Small intestine (tissue), 16 donors: ENCODE measurements at places on chromosomes 3 and 15. TPM values are rescaled to one million over a fixed set of nuclear protein-coding genes. Genes with fewer than 3 reads are reported as not detected.
A peak's percentile ranks its signal among the peaks of the same experiment; 100 is the strongest.

GPR156 gene
- 0.24 TPM for polyA plus RNA-seq

GRCh38 chr3:148190441-148190990 is 507.2 kb upstream of the AGTR1 start:
- no peak overlapping the region for H3K27ac ChIP-seq
- DNase-seq = no peak
- no peaks in the 10 kb centered on the region for H3K36me3 ChIP-seq
- H3K4me1 ChIP-seq = no peaks in the 10 kb centered on the region
- no peaks in the 10 kb centered on the region for H3K27me3 ChIP-seq

DNA sequence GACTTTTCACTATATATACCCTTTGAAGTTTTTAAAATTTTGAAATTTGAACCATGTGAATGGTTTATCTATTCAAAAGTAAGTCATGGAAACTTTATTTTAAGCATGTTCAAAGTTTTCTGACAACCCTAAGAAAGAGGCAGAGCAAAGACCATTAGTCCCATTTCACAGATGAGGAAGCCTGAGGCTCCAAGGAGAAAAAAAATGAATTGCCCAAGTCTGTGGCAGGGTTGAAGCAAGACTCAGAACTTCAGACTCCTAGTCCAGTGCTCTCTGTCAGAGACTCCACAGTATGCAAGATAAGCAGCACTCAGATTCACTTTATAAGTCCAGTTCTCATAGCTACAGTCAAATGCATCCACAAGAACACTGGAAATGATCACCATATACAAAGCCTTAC is 4.5 kb downstream of the RAB43 start:
- no peak overlapping the region for H3K4me3 ChIP-seq
- no peaks in the 10 kb centered on the region for H3K36me3 ChIP-seq
- DNase-seq = no peak

DNA sequence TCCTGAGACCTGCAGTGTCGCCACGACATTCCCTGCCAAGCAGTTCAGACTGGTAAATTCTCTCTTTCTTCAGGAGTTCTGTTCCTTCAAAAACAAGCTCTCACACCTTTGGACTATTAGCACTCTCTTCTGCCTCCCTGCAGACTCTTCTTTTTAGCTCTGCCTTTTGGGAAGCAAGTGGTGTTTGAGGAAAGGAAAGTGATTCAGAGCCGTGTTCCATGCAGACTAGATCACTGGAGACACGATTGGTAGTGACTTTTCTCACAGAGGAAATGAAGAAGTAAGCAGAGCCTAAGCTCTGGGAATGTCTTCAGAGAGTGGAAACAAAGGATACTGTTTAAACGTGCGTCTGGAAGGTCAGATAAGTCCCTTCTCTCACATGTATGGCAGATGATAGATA is 270.6 kb upstream of the TPRG1 start:
- DNase-seq = no peak
- no peaks in the 10 kb centered on the region for H3K36me3 ChIP-seq
- no peaks in the 10 kb centered on the region for H3K4me1 ChIP-seq
- no peak overlapping the region for H3K27ac ChIP-seq

DNA sequence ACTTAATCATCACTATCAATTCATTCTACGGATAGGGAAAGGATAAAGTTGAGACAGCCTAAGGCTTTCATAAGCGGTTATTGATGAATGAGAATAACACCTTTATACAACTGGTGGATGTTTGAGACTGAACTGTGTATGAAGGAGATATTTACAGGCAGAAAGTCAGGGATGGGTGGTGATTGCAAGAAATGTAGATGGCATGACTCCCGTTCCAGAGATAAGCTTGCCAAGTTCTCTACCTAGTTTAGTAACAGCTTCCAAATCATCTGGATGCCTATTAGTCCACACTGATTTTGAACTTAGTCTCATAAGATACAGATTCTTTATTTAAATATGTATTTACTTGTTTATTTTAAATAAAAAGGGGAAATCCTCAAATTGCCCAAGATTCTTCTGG is 358.8 kb downstream of the GAP43 start:
- no peaks in the 10 kb centered on the region for H3K27me3 ChIP-seq
- H3K27ac ChIP-seq = no peak overlapping the region
- H3K36me3 ChIP-seq = no peaks in the 10 kb centered on the region
- DNase-seq = no peak
- no peak overlapping the region for H3K4me3 ChIP-seq

DNA sequence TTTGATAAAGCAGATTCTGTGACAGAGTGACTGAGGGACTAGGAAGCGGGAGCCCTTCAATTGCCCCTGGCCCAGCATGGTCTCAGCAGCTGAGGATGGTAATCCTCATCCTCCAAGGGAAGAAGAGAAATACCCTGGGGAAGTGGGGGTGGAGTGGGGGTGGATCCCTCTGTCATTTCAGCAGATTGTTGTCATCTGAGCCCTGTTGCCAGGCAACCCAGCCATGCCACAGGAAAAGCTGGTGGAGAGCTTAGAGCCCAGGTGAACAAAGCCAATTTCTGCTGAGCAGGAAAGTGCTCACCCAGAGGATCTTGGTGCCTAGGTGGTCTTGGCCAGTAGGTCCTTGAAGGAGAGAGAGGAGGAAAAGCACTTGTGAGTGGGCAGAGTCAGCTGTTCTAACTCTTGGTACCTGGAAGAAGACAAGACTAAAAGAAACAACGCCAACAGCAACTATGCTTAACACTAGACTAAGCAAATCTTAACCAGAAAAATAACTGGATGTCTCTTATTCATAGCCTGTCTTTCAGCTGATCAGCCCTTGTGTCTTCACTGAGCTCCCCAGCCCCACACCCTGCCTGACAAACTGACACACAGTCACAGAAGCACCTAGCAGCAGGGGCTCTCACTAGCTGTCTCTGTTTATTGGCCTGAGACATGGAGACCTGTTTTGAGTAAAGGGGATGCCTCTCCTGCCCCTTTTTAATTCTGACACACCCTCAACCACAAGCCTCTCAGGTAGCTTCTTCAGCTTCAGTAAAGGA is 40.1 kb upstream of the DCLK3 start:
- H3K27me3 ChIP-seq = peaks cover 3% of the 10 kb centered on the region
- no peak overlapping the region for H3K27ac ChIP-seq
- H3K4me3 ChIP-seq = no peak overlapping the region
- no peaks in the 10 kb centered on the region for H3K4me1 ChIP-seq

DNA sequence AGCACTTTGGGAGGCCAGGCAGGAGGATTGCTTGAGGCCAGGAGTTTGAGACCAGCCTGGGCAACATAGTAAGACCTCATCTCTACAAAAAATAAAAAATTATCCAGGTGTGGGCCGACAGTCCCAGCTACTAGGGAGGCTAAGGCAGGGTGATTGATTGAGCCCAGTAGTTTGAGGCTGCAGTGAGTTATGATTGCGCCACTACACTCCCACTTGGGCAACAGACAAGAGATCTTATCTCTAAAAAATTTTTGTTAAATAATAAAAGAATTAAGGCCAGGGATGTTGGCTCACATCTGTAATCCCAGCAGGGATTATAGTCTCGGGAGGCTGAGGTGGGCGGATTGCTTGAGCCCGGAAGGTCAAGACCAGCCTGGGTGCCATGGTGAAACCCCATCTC is 25.8 kb upstream of the NFKBIZ start:
- H3K4me1 ChIP-seq = no peaks in the 10 kb centered on the region
- H3K36me3 ChIP-seq = no peaks in the 10 kb centered on the region
- no peaks in the 10 kb centered on the region for H3K27me3 ChIP-seq
- no peak for DNase-seq

- peak; percentile 34 for DNase-seq
- H3K36me3 ChIP-seq = no peaks in the 10 kb centered on the region
- H3K27me3 ChIP-seq = peaks cover 3% of the 10 kb centered on the region
- H3K4me3 ChIP-seq = no peak overlapping the region
- no peak overlapping the region for H3K27ac ChIP-seq
These were observed 28.1 kb downstream of the CPNE4 start for GRCh38 chr3:132006605-132007204.
